ENCODE measurements at places on chromosomes 13 and 19. TPM values are rescaled to one million over a fixed set of nuclear protein-coding genes. Genes with fewer than 3 reads are reported as not detected.
A peak's percentile ranks its signal among the peaks of the same experiment; 100 is the strongest.

PCDH9 gene
- 1.0 TPM for polyA plus RNA-seq

ZNF541 gene
- polyA plus RNA-seq = 0.97 TPM

F2RL3 gene
- 0.40 TPM for polyA plus RNA-seq

DNA sequence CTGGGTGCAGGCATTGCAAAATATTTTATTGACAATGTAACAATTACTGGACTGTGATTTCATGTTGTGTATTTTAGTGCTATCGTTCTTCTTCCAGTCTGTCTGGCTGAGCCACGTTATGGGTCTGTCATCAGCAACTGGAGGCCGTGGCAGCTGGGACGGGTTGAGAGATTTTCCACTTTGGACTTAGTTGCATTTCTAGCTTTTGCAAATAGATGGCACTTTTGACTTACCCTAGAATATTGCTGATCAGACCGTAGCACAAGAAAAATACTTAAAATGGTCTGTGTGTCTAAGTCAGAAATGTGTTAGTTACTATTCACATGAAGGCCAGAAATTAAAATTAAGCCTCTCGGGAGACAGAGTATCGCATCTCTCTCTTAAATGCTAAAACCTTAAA, 211.1 kb downstream of the TEX29 start:
- H3K27ac ChIP-seq = no peak overlapping the region
- no peak overlapping the region for H3K4me3 ChIP-seq
- H3K27me3 ChIP-seq = no peaks in the 10 kb centered on the region
- no peak for DNase-seq

DNA sequence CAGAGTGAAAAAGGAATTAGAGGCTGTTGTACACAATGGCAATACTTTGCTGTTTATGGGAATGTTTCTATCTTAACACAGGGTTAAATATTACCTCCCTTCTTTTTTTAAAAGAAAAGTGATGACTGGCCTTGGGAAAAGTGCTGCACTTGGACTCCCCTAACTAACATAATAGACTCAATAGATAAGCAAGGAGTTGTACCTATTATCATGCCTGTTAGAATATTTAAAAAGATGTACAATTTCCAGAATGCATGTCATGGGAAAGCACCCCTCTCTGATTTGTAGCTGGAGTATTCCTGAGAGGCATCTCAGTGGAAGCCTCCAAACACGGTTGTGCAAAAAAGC, 79.3 kb upstream of the GPC6 start:
- no peaks in the 10 kb centered on the region for H3K36me3 ChIP-seq
- H3K27me3 ChIP-seq = no peaks in the 10 kb centered on the region
- H3K27ac ChIP-seq = no peak overlapping the region
- peaks cover 5% of the 10 kb centered on the region for H3K4me1 ChIP-seq

DNA sequence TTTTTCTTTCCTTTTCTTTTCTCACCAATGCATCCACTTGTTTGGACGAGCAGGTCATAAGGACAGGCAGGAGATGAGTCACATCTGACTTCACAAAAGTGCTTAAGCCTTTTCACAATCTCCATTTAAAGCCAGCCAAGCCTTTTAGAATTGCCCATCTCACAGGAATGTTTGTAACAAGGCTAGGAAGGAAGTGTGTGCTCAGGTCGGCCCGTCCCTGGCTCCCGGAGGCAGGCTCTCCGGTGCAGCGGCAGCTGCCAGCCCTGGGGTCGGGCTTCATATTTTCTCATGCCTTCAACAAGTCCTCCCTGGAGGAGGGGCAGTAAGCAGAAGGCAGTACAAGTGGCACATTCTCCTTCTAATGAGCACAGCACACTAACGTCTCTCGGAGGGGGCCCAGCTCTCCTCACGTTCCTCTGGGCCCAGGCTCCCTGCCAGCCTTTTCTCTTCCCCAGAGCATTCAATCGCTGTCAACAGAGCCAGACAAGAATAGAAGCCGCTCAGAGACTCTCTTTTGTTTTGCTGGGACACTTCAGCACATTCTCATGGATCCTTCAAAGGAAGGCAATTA, 180.5 kb downstream of the COL4A1 start:
- H3K36me3 ChIP-seq = no peaks in the 10 kb centered on the region
- H3K4me3 ChIP-seq = no peak overlapping the region
- H3K27ac ChIP-seq = peak overlapping the region; percentile 21
- peaks cover 6% of the 10 kb centered on the region for H3K4me1 ChIP-seq
- H3K27me3 ChIP-seq = no peaks in the 10 kb centered on the region

DNA sequence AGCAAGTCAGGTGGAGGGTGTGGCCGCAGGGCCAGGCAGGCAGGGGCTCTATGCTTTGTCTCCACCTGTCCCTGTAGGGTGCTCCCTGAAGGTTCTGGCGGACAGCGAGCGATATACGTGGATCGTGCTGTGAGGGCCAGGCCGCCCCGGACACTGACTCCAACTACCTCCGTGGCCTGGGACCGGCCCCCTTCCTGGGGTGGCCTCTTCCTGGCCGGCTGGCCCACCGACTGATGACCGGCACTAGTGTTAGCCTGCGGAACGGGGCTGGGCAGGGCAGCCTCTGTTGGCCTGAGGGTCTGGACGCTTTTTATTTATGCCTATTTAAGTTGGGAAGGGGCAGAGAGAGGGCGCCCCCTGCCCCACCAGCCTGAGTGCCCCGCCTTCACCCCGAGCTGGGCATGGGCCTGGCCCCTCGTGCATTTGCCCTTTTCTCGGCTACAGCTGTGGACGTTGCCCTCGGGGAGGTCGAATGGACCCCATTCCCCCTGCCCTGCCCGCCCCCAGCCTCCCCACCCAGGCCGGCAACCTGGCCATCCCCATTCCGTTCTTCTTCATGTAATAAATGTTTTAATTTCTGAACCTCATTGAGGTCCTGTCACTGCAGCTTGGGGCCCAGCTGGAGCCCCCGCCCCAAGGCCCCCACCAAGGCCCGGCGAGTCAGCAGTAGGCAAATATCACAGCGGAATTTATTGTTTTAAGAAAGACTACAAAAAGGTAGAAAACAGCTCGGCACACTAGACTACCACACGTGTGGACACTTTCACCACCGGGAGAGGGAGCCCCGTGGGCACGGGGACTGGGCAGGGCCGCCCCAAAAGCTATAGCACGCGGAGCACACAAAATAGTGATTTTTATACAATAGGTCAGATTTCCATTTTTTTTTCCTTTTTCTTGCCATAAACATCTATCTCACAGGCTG, 8.8 kb downstream of the DCAF15 start:
- H3K36me3 ChIP-seq = no peaks in the 10 kb centered on the region
- DNase-seq = no peak
- no peaks in the 10 kb centered on the region for H3K27me3 ChIP-seq
- H3K27ac ChIP-seq = no peak overlapping the region

Data from ovary (tissue), 10 donors.